ENCODE measurements at places on chromosomes 11 and 22.

GRCh38 chr11:13818325-13818724 is 144.2 kb upstream of the SPON1 start:
- no peak for DNase-seq

- no peak for DNase-seq
Measured at GRCh38 chr11:108571001-108571400, 22.6 kb downstream of the EXPH5 start.

- no peak for DNase-seq
Measured at GRCh38 chr22:27107824-27108223, 450.4 kb downstream of the MIAT start.

DNA sequence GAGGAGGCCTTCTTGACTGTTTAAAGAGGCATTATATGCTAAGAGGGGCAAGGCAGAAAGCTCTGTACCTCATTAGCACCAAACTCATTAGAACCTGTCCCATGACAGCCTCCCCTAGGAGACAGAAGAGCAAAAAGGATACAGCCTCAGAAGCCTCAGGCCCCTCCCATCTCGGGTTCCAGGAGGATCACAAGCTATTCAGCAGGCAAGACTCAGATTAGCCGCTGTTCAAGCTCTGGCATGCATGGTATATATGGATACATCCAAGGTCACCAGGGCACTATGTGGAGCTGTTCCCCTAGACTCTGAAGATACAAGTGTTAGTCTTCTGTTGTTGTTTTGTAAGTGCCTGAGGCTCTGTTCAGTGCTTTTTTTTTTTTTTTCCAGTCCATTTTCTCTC is 32.1 kb downstream of the ATXN10 start:
- no peak for DNase-seq

DNA sequence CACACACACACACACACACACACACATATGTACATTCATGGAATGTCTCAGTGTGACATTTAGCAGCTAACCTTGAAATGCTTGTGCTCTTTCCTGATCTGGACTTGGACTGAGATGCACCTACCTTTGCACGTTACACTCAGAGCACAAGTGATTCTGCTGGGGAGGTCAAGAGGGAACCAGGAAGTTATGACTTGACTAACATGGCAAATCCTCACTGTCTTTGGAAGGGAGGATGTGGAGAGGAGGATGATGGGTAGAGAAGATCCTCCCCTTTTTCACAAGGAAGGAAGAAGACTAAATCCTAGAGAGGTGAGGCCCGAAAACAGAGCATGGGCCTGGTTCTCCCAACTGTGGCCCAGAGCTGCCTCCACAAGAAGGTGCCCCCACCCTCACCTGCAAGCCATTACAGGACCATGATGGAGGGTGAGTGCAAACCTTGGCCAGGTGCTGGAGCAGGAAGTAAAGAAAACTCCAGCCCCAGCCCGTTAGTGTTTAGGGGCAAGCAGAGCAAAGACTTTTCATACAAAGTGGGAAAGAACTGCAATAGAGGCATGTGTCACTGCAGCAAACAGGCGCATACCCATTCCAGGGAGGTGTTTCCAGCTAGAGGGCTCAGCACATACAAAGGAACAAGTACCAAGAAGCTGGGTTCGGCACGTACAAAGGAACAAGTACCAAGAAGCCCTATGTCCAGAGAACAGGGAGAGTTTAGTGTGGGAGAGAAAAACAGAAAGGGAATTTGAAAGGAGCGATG is 26.4 kb downstream of the SCN4B start:
- DNase-seq = no peak

- DNase-seq = no peak
Measured at GRCh38 chr11:44767421-44767820, 40.7 kb downstream of the TSPAN18 start.

- DNase-seq = no peak
Measured at GRCh38 chr22:42962295-42963230, 52.4 kb downstream of the PACSIN2 start.

DNA sequence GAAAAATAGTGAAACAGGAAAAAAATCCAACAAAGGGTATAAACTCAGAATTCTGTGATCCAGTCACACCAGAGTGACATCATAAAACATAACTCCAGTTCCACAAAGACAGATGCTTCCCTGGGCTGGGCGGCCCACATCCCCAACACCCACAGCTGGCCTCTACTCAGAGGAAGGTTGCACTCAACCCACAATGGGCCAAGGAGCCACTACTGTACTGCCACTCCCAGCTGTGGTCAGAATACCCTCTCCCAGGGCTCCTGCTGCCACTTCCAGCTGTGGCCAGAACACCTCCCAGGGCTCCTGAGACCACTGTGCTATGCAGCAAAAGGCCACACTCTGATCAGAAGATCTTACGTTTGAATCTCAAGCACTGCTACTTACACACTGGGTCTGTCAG is 18.3 kb downstream of the SMCO4 start:
- no peak for DNase-seq

- peak; percentile 4 for DNase-seq
Measured at GRCh38 chr11:78094250-78094649, 14.6 kb upstream of the NDUFC2 start.

- no peak for DNase-seq
Measured at GRCh38 chr11:35013514-35014233, 97.3 kb downstream of the PDHX start.

- DNase-seq = no peak
Measured at GRCh38 chr22:33739516-33739915, 180.8 kb downstream of the LARGE1 start.

GRCh38 chr11:132490978-132491377 is 1041.3 kb downstream of the OPCML start:
- DNase-seq = no peak

DNA sequence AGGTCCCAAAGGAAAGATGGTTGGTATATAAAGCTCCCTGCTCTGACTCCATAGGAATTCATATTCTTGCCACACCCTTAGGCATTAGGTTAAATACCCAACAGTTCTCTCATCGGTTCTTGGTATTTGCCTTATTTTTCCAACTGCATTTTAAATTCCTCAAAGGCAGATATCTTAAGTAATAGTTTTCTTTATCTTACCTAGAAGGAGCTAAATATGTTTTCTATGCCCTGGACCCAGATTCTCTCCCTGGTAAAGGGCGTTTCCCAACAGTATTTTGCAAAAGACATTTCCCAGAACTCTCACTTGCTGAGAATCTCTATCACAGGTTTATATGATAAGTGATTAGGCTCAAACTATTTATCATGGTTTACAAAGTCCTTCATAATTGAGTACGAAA is 158.6 kb upstream of the BDNF start:
- no peak for DNase-seq

DNA sequence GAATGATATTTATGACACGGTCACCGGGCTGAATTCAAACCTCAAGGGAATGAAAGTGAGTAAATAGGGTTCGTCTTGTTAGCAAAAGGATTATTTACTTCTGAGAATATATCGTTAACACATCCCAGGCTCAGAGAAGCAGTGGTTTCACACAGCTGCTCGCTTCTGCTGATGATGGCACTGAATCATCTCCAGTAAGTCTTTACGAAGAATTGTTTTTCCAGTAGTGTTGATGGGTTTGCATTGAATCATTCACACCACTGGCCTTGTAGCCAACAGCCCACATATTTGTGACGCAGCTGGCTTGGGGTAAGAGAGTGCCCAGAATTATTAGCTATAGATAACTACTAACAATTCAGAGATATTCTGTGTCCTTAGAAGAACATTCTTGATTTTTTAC is 236.3 kb downstream of the CADM1 start:
- DNase-seq = no peak

- no peak for DNase-seq
Measured at GRCh38 chr11:23856654-23857053, 640.2 kb upstream of the LUZP2 start.

- DNase-seq = no peak
Measured at GRCh38 chr22:38768036-38768435, 12.2 kb upstream of the SUN2 start.

DNA sequence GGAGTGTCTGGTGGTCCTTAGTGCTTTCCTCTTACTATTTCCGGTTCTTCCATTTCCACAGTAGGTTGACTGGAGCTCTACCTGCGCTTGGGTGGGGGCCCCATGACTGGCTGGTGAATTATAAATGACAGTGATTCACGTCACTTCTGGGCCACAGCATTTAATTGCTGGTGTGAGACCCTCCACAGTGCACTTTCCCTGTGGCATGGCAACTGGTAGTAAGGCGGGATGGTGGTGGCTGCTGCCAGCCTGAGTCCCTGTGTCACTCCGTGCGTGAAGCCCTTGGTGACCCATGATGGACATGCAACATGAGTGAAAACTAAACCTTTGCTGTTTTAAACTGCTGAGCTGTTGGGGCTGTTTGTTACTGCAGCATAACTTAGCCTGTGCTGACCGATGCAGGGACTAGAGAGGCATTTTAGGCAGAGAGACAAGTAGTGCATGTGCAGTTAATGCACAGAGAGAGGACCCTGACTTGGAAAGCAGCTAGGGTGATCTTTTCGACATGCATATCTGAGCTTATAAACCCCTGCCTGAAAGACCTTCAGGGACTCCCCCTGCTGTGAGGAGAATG is 3.1 kb downstream of the PRDM11 start:
- no peak for DNase-seq

DNA sequence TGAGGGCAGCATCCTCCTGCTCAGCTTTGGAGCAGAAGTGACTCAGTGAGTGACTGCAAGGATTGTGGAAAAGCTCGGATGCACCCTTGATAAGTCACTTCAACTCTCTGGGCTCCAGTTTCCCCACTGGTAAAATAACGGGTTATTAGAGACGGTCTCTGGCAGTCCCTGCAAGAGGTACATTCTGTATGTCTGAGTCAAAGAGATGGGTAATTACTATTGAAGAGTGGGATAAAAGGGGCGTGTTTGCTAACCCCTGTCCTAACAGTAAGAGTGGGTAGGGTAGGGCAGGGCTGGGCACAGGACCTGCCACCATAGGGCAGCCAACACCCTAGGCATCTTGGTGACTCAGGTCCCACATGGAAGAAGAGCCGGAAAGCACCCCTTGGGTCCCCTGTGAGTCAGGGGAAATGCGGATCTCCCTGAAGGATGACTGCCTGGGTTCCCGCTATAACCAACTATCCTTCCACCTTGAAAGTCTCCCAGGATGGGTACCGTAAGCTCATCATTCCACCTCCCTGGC is 7.3 kb upstream of the AHNAK start:
- DNase-seq = no peak

- DNase-seq = no peak
Measured at GRCh38 chr22:30044369-30044768, 35.9 kb upstream of the HORMAD2 start.

DNA sequence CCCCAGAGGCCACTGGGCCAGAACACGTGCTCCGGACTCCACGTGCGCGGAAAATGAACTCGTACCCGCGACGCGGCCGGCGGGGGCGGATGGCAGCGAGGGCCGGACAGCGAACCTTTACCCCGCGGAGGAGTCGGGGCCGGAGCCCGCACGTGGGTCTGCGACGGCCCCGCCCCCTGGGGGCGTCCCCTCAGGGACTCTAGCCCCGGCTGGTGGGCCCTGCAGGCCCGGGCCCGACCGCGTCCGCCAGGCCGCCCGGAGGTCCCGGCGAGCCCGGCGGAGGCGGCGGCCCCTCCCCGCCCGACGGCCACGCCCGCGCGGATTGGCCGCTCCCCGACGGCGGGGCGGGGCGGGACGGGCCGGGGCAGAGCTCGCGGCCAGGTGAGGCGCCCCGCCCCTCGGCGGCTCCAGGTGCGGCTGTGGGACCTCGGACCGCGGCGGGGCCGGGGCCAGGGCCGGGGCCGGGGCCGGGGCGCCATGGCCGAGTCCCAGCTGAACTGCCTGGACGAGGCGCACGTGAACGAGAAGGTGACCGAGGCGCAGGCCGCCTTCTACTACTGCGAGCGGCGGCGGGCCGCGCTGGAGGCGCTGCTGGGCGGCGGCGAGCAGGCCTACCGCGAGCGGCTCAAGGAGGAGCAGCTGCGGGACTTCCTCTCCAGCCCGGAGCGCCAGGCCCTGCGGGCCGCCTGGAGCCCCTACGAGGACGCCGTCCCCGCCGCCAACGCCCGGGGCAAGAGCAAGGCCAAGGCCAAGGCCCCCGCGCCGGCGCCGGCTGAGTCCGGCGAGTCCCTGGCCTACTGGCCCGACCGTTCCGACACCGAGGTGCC is at the start of gene FAM83F:
FAM83F (plus strand) TSS at position 389 of the 827 bp plus-strand sequence; CDS start at position 478, 89 bp downstream.
- DNase-seq = peak; percentile 51

DNA sequence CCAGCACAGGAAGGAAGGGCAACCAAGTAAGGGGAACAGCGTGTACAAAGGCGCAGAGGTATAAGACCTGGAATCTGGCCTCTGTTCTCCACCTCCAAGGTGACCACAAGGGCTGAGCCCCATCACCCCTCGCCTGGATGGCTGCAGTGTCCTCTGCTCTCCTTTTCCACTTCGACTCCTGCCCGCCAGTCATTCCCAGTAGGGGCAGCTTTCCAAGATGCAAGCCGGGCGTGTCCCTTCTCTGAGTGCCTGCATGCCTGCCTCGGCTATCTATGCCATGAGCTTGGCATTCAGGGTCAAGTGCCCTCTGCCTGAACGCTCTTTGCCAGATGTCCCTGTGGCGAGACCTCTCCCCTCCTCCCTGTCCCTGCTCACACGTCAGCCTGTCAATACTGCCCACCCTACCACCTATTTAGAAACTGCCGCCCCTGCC is 17.0 kb downstream of the FADS3 start:
- DNase-seq = no peak

DNA sequence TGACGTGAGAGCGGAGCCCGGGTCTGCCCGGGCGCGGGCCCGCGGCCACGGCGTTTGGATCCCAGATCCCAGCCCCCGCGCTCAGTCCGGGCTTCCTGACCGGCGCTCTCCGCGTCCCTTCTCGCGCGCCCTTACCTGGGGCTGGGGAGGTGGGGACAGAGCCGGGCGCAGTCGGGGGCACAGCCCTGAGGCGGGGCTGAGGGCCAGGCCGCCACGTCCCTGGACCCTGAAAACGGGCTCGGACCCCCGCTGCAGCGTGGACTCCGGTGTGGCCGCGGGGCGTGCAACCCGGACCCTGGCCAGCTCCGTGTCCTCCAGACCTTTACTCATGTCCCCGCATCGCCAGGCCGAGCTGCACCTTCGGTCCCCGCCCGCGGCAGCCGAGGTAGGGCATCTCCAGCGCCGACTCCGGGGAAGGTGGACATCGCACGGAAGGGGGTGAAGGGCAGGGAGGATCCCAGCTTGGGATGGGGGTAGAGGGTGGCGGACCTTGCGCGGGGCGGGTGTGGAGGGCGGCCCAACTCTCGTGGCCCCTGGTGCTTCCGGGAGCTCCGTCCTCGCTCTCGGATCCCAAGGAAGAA is 9.9 kb upstream of the AIFM3 start:
- no peak for DNase-seq

DNA sequence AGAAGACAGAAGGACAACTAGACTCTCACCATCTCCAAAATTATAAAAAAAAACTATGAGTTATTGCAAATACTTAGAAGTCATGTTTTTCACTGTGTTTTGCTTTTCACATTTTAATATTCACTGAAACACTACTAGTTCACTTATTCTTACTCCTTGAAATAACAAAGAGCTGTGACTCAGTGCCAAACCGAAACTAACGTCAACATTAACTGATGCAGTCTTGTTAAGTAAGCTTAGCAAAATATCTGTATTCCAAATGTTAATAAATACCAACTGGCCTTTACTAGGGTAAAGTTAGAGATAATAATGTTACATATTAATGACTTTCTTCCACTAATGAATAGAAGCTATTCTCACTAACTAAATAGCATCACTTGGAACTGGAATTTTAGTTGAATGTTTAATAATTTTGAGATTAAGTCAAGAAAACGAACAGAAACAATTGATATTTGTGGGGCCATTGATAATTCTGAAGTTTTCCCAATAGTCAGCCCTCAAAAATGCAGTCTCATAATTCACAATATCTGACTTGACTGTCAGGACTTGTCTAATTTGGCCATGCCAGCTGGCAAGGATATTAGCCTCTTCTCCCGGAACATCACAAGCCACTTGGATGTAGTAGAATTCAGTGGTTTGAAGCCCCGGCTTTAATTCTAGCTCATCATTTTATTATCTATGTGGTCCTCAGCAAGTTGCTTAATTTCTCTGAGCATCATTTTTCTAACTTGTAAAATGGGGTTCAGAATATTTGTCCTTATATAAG is 230.1 kb upstream of the DDI1 start:
- DNase-seq = no peak

Data from stimulated activated naive CD8-positive, alpha-beta T cell treated with anti-CD3 and anti-CD28 coated beads, Interleukin-15, Interleukin-2, amounts not matched to agents 100 U/mL and 50 U/mL, for 24 hours (primary cell).